Activated T-cell treated with anti-CD3 and anti-CD28 coated beads for 4 hours (primary cell): ENCODE measurements at places on chromosomes 4 and X.

GRCh38 chrX:40088299-40088625 lies 9.5 kb downstream of the BCOR start:
- DNase-seq: no peak

DNA sequence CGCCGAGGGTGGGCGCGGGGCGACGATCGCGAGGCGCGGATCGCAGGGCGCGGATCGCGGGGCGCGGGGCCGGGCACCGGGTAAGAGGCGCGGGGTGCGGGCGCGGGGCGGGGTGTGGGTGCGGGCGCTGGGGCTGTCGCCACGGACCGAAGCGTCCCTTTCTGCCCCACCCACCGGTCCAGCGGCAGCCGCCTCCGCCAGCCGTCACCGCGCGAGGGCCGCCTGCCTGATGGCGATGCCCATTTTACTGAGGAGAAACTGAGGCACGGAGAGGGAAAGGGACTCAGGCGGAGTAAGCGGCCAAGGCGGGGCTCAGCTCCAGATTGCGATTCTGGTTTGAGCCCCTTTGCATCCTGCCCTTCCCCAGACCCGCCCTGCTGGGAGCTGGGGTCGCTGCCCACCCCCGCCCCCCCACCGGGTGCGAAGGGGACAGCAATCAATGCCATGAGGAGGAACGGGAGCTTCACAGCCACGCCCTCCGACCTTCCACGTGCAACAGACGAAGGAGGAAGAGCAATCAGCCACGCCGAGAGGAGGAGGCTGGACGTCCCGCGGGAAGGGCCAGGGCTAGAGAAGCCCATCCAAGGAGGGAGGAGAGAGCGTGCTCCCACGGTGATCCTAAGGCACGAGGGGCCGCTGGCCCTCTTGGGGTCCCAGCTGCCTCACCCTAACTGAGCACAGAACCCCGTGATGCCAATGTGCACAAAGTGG lies 10.9 kb upstream of the MAN2B2 start:
- no peak for DNase-seq

- no peak for DNase-seq
Measured at GRCh38 chr4:105994061-105994460, 98.8 kb downstream of the NPNT start.

- peak; percentile 1 for DNase-seq
Measured at GRCh38 chrX:8738588-8739189, 6.8 kb upstream of the ANOS1 start.

DNA sequence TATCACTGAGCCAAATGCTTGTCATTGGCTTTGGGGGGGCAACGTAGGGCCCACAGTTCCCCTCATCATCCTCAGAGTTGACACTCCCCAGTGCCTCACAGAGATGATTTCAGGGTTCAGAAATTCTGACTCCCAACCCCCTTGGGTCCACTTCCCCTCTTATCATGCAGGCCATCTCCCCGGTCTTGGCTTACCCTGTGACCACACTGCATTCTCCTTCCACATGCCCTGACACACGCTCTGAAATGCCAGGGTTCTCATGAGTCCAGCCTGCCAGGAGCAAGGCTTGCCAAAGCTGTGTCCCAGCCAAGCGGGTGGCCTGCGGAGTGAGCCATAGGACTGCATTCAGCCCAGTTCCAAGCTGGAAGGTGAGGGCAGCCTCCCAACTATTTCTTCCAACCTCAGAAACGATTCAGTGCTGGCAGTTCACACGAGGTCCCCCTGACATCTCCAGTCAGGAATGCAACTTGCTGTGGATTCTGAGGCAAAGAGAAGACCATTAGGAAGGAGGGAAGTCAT lies 101.2 kb downstream of the SMIM20 start:
- DNase-seq: no peak

DNA sequence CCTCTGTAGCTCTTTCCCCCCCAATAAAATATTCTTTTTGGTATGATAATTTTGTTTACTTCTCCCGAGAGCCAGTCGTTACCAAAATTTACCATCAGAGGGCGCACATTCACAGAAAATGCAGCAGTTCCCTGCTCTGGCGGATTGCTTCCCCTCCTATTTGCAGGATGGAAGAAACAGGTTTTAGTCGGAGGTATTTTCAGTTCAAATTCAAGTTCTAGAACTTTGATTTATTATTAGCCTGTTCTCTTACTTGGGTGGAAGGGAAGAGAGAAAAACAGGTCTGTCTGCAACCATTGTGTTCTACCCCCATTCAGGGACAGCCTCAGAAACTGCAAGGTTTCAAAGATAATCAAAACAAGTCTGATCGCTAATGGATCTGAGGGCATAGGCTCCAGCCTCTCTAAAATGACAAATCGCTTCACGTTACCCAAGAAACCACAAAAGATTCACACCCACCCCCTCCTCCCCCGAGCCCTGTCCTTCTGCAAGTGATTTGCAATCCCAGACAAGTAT lies 263.8 kb upstream of the RPS6KA3 start:
- peak; percentile 50 for DNase-seq

- DNase-seq: no peak
Measured at GRCh38 chr4:57219431-57219830, 109.2 kb upstream of the IGFBP7 start.

GRCh38 chr4:102616636-102617035 lies 115.5 kb downstream of the NFKB1 start:
- DNase-seq: no peak
